Tibial artery (tissue), 4 donors: ENCODE measurements at places on chromosomes 1 and 21.

- DNase-seq, result no peak
Observed at GRCh38 chr1:33118274-33118673, 37.3 kb downstream of the AZIN2 start.

DNA sequence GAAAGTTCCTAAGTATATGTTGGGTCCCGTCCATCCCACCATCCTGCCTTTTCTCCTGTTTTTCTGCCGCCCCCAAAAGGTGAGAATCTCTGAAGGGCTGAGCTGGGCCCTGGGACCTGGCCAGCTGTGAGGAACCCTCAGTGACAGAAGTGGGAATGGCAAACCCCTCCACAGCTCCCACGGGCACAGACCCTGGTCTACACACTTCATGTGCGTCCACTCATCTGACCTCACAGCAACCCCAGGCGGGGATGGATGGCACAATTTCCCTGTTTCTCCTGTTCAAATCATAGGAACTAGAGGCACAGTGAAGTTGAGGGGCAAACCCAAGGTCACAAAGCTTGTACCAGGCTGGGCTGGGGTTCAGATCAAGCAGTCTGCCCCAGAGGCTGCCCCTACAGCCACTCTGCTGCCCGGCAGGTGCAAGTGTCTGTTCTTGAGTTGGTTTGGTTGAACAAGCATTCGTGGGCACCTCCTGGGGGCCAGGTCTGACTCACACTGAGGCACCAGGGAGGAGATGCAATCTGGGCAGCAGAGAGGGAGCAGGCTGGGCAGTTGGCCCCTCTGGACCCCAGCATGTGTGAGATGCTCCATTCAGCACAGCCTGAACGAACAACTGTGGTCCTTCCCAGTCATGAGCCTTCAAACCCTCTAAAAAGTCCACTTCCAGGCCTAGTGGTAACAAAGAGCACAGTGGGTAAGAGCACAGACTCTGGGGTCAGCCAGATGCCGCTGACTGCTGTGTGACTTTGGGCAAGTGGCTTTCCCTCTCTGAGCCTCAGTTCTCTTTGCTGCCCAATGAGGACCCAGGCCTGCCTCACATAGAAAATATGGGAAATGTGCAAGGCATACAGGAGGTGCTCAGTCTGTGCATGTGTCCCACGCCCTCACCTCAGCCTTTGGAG, 4.0 kb downstream of the EDN2 start:
- no peak for DNase-seq

DNA sequence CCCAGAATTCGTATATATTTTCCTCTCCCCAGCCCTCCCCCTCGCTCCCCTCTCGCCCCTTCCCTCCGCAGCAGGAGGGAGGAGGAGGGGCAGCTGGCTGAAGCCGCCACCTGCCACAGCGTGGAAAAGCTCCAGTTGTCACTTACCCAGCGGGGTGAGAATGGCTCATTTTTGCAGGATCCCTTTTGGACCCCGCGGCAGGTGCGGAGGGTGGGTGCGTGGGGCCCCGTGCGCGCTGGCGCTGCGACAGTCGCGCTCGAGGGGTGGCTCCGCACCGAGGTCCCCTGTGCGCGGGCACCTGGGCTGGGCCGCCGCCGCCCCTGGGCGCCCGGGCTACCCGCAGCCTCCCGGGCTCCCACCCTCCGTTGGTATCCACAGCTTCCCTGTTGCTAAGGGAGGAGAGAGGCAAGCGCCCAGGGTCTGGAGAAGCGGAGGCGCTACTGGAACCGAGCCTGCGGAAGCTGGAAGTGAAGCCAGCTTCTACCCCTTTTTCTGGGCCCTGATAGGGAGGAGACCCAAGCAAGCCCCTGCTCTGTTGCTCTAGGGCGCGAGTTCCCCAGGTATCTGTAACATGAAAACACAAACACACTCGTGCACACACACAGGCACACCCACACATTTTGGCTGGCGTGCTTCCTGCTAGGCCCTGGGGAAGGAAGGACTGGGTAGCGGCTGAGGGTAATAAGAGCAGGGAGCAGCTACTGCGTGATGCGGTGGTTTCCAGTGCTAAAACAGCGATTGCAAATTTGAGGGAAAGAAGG, at the start of gene ERICH3:
Gene ERICH3, minus strand, starts transcription at position 442 of the 761 bp plus-strand sequence. Its CDS starts 273 bp downstream, at position 169.
- no peak for DNase-seq

- DNase-seq, result no peak
Observed at GRCh38 chr21:45901061-45901690, 80.4 kb upstream of the COL6A1 start.

GRCh38 chr21:45872902-45873301, 108.7 kb upstream of the COL6A1 start:
- peak; percentile 12 for DNase-seq

DNA sequence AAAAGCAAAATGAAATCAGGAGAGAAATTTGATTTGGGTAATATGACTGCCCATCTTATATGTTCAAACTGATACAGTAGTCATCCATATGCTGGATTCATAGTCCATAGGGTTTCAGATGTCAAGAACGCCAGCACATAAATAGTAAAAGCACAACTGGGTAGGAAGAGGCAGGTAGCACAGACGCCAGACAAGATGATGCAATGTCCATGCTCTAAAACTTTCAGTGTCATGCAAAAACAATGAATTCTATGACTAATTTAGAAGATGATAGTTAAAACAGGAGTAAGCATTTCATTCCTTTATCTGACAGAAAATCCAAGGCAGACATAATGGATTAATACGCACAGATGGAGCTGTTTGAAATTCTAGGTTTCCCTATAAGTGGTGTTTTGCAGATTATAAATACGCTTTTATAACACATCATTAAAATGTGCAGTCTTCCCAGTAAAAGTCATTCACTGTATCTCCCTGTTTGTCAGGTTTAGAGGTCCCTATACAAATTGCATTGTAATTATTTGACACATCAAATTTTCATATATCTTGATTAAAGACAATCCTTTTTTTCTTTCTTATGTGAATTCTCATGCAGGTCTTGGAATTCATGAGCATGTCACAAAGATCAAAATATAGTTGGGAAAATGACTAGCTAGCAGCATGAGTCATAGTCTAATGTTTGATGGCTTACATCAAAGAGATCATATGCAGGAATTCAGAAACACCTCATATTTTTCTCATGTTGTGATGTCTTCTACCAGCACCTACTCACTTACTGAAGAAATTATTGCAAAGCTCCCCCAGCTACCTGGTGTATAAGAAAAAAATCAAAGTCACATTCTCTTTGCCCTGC, 139.9 kb downstream of the DSCAM start:
- DNase-seq, result no peak

- peak; percentile 76 for DNase-seq
Observed at GRCh38 chr21:42258150-42258884, 39.4 kb downstream of the ABCG1 start.

GRCh38 chr1:101241485-101242225, 4.8 kb downstream of the S1PR1 start:
- DNase-seq, result no peak

DNA sequence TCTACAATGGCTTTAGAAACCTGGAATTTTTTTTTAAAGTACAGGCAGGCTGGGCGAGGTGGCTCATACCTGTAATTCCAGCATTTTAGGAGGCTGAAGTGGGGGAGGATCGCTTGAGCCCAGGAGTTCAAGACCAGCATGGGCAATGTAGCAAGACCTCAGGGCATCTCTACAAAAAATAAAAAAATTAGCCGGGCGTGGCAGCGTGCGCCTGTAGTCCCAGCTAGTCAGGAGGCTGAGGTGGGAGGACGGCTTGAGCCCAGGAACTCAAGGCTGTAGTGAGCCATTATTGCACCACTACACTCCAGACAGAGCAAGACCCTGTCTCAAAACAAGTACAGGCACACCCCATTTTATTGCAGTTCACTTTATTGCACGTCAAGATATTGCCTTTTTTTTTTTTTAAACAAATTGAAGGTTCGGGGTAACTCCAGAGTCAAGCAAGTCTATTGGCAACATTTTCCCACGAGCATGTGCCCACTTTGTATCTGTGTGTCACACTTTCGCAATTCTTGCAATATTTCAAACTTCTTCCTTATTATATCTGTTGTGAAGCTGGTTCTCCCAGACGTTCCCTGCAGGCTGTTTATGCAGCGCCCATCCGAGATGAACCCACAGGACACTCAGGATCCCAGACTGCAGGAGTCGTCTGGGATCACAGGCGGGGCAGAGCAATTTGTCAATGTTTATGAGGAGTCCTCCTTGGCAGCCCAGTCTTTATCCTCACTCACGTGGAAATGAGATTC, 4.7 kb downstream of the HES2 start:
- DNase-seq, result no peak

GRCh38 chr1:43101061-43101460, 71.0 kb downstream of the EBNA1BP2 start:
- no peak for DNase-seq

GRCh38 chr1:245812278-245812677, 657.5 kb downstream of the KIF26B start:
- DNase-seq, result no peak
